ENCODE measurements at places on chromosomes 6 and 20.

GRCh38 chr20:25188218-25188617 is 7.3 kb upstream of the ENTPD6 start:
- no peak for DNase-seq
- no peak overlapping the region for H3K4me3 ChIP-seq

- H3K4me1 ChIP-seq = no peaks in the 10 kb centered on the region
- DNase-seq = no peak
- no peaks in the 10 kb centered on the region for H3K36me3 ChIP-seq
- H3K27me3 ChIP-seq = no peaks in the 10 kb centered on the region
- H3K27ac ChIP-seq = no peak overlapping the region
These were observed 196.9 kb downstream of the DST start for GRCh38 chr6:56445818-56446217.

- H3K4me1 ChIP-seq = no peaks in the 10 kb centered on the region
- no peaks in the 10 kb centered on the region for H3K36me3 ChIP-seq
- H3K27me3 ChIP-seq = no peaks in the 10 kb centered on the region
- DNase-seq = no peak
- H3K27ac ChIP-seq = no peak overlapping the region
These were observed 256.3 kb downstream of the OGFRL1 start for GRCh38 chr6:71544906-71545305.

- no peak for DNase-seq
- no peaks in the 10 kb centered on the region for H3K36me3 ChIP-seq
- H3K4me1 ChIP-seq = no peaks in the 10 kb centered on the region
- H3K27me3 ChIP-seq = no peaks in the 10 kb centered on the region
- H3K4me3 ChIP-seq = no peak overlapping the region
These were observed 995.3 kb upstream of the FLRT3 start for GRCh38 chr20:15332711-15333160.

DNA sequence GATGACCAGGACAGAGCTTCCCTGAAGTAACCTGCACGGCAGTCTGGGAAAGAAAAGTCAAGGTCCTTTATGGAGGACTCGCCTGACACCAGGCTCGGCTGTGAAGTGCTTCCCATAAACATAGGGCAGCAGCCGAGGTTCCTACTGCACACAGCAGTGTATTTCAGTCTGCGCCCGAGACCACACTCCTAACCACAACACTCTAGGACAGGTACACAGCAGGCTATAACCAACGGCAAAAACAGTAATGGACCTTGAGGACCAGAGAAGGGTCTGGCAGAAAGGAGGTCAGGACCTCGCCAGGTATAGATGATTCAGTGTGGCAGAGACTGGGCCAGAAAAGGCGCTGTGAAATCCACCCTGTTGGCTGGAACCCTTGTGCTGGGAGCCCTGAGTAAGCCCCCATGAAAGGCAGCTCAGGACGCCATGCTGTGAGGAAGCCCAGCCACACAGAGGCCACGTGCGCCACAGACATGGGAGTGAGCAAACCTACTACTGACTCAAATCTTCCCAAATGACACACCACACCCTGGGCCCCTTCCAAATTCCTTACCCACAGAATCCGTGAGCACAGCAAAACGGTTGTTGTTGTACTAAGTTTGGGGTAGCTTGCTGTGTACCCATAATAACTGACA is 129.6 kb upstream of the CST7 start:
- no peaks in the 10 kb centered on the region for H3K4me1 ChIP-seq
- H3K27ac ChIP-seq = no peak overlapping the region
- peaks cover 10% of the 10 kb centered on the region for H3K27me3 ChIP-seq
- no peak for DNase-seq
- H3K4me3 ChIP-seq = no peak overlapping the region
- no peaks in the 10 kb centered on the region for H3K36me3 ChIP-seq

DNA sequence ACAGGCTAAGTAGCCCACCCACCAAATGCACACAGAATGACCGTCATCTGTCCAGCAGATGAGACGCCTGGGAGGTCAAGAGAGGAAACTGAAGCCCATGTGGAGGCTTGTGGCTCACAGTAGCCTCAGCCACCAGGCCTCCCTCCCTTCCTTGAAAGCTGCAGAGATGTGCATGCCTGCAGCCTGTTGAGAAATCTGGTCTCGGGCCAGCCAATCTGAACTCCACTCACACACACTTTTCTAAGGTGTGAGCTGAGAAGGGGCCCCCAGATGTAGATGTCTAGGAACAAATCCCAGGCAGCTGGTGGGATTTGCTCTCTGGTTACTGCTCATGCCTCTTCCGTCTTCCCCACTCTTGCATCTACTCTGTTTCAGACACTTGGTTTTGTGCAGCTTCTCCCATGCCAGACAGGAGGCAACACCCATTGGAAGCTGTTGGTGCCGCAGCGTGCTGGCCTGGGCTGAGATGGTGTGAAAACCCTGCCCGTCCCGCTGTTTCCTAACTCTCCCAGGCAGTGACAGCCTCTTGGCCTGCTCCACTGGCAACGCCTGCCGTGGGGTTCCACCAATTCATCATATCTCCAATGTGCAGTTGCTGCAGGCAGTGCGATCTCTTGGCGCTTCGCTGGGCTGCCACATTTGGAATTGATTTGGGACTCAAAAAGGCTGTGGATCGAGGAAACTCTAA is 24.1 kb upstream of the PAX1 start:
- H3K36me3 ChIP-seq = no peaks in the 10 kb centered on the region
- no peak overlapping the region for H3K27ac ChIP-seq
- H3K27me3 ChIP-seq = no peaks in the 10 kb centered on the region

DNA sequence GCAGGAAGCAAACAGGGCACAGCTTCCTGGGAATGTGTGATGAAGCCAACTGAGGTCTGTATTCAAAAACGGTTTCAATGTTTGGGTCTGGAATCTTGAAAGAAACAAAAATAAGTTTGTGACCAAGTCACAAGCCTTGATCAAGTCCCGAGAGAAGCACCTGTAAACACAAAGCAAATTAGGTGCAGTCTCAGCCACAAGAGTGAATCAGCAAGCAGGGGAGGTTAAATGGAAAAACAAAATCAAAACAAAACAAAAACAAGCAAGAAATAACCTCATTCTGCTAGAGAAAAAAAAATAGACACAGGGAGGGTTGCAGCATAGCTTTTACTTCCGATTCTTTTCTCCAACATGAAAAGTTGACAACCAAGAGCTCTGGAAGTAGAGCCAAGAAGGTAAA is 201.7 kb downstream of the CLIC5 start:
- H3K27ac ChIP-seq = no peak overlapping the region
- H3K4me3 ChIP-seq = no peak overlapping the region
- no peak for DNase-seq
- peaks cover 13% of the 10 kb centered on the region for H3K27me3 ChIP-seq

GRCh38 chr6:11931296-11932035 is 80.6 kb upstream of the HIVEP1 start:
- no peaks in the 10 kb centered on the region for H3K27me3 ChIP-seq
- no peaks in the 10 kb centered on the region for H3K4me1 ChIP-seq
